ENCODE measurements at places on chromosomes 3 and 15. TPM values are rescaled to one million over a fixed set of nuclear protein-coding genes. Genes with fewer than 3 reads are reported as not detected.

DNA sequence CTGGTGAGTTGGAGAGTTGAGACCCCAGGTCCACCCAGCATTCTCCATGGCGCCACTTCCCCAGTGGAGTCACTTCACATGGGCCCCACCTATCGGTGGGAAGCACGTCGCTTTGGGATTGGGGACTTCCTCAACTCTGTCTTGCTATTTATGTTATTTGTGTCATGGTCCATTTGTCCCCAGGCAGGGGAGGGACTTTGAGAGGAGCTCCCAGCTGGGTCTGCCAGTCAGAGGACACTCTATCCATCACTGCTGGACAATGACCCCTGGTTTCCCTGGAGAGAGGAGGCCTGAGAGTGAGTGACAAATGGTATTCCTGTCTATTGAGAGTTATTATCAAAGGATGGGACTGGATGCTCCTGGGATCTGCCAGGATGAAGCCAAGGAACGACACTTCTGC is 127.6 kb downstream of the RAB11A start:
- peaks cover 24% of the 10 kb centered on the region for H3K27me3 ChIP-seq
- no peaks in the 10 kb centered on the region for H3K4me1 ChIP-seq
- H3K27ac ChIP-seq, result no peak overlapping the region
- H3K36me3 ChIP-seq, result no peaks in the 10 kb centered on the region

- no peaks in the 10 kb centered on the region for H3K36me3 ChIP-seq
- no peaks in the 10 kb centered on the region for H3K27me3 ChIP-seq
- DNase-seq, result no peak
Observed at GRCh38 chr3:46670000-46670890, 23.2 kb downstream of the ALS2CL start.

DNA sequence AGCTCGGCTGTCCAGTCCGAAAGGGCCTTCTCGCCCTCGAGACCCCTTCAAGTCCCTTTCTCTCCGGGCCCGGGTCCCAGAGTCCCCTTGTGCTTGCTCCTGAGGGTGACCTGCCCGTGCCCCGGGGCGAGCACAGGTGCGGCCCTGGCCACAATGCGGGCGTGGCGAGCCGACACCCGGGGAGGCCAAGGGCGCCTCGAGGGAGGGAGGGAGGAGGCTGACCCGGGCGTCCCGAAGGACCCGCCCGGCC is 810 bp upstream of the MEF2A start:
- H3K4me3 ChIP-seq, result peak overlapping the region; percentile 51
- H3K27ac ChIP-seq, result no peak overlapping the region
- no peak for DNase-seq
- peaks cover 44% of the 10 kb centered on the region for H3K4me1 ChIP-seq
- peaks cover 9% of the 10 kb centered on the region for H3K27me3 ChIP-seq

The GPR27 gene
- total RNA-seq, result 0.90 TPM
